ENCODE measurements at places on chromosomes 1 and 21. TPM values are rescaled to one million over a fixed set of nuclear protein-coding genes. Genes with fewer than 3 reads are reported as not detected.

Gene MLLT11
- total RNA-seq = 0.75 TPM

- no peak overlapping the region for H3K27ac ChIP-seq
- H3K4me1 ChIP-seq = peaks cover 9% of the 10 kb centered on the region
- no peaks in the 10 kb centered on the region for H3K36me3 ChIP-seq
- H3K27me3 ChIP-seq = no peaks in the 10 kb centered on the region
- no peak overlapping the region for H3K4me3 ChIP-seq
- no peak for DNase-seq
These were observed 195.9 kb downstream of the TOMM20 start for GRCh38 chr1:234932511-234933430.

DNA sequence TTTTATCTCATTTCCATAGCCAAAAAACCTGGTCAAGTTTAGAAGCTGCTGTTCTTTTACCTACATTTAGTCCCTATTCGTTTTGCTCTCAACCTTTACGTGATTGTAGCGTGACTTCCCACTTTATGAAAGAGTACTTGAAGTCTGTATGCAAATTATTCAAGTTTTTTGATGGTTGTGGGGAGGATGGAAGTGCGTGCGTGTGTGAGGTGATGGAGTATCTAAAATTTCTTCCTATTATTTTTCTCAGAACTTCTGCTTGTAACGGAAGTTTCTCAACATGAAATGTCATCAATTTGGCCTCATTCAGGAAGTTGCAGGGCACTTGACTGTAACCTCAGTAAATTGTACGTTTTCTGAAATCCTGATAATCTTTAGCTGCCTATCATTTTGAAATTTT, 64.0 kb downstream of the SAMSN1 start:
- H3K27ac ChIP-seq = no peak overlapping the region
- H3K27me3 ChIP-seq = no peaks in the 10 kb centered on the region
- DNase-seq = no peak
- no peak overlapping the region for H3K4me3 ChIP-seq

DNA sequence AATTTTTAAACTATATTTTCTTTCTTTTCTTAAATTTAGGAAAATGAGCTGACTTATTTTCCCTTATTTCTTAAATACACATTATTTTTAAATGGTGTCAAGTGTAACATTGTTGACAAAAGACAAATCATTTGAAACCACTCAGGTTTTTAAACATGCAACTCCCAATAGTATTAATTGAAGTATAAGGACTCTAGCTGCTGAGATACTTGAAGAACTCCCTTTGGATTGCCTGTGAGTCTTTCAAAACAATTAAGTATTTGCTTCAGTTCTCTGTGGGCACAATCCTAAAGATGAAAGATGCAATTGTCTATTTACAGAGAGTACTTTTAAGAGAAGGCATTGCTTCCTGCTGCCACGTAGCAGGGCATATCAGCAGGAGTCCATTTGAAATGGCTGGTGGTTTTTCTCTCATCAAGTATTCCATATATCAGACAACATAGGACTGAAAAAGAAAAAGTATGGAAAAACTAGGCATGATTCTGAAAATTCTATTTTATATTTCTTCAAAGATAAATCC, 373.4 kb downstream of the NEGR1 start:
- H3K4me3 ChIP-seq = no peak overlapping the region
- no peaks in the 10 kb centered on the region for H3K4me1 ChIP-seq
- no peak overlapping the region for H3K27ac ChIP-seq
- no peak for DNase-seq
- H3K36me3 ChIP-seq = no peaks in the 10 kb centered on the region
- no peaks in the 10 kb centered on the region for H3K27me3 ChIP-seq

- no peaks in the 10 kb centered on the region for H3K4me1 ChIP-seq
- no peak overlapping the region for H3K27ac ChIP-seq
- H3K36me3 ChIP-seq = no peaks in the 10 kb centered on the region
These were observed 32.8 kb downstream of the KCNA2 start for GRCh38 chr1:110573314-110573713.

GRCh38 chr21:15221799-15222386, 157.1 kb upstream of the NRIP1 start:
- H3K4me3 ChIP-seq = no peak overlapping the region
- H3K27me3 ChIP-seq = no peaks in the 10 kb centered on the region
- peak overlapping the region; percentile 56 for H3K27ac ChIP-seq
- no peak for DNase-seq
- peaks cover 52% of the 10 kb centered on the region for H3K4me1 ChIP-seq

DNA sequence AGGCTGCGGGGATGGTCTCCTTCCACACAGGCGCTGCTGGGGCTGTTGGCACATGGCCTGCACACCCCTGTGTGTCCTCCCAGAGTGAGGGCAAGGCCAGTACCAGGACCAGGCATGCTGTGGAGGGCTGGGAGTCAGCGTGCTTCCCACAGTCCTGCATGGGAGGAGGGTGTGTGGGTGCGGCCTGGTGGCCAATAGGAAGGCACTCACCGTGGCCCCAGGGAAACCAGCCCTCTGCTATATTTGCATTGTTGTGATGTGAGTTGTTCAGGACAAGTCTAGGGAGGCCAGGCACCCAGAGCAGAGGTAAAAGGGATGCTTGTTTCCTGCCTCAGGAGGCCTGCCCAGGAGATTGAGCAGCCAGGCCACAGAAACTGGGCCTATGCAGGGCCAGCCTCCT, 59.5 kb downstream of the S100B start:
- H3K36me3 ChIP-seq = peaks cover 99% of the 10 kb centered on the region
- no peak overlapping the region for H3K27ac ChIP-seq
- no peaks in the 10 kb centered on the region for H3K4me1 ChIP-seq
- H3K27me3 ChIP-seq = no peaks in the 10 kb centered on the region
- no peak for DNase-seq

Gene PYHIN1
- 0.61 TPM for total RNA-seq

DNA sequence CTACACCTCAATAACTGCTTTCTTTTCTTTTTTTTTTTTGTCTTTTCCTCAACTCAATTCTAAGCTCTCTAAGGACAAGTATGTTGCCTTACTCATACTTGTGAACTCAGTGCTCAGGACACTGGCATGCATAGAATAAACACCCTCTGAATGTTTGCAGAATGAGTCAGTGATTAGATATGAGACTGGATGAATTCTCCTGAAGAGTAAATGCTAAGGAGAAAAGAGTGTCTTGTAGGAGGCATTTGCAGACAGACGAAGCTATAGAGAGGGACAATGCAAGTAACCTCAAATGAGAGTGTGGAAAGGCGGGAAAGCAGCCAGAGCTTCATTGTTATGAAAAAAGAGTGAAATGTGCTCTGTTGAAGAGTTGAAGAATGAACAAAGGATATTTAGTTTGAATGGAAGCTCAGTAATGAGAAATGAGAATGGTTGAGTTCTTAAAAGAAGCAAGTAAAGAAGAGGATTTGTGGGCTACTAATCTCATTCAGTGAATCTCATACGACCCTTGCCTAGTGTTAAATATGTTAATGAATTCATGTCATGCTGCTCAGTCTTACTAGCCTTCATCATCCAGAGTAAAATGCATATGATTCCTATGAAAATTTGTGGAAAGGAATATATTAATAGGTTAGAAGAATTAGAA, 166.1 kb upstream of the DPYD start:
- H3K4me1 ChIP-seq = no peaks in the 10 kb centered on the region
- no peak overlapping the region for H3K27ac ChIP-seq
- no peaks in the 10 kb centered on the region for H3K36me3 ChIP-seq
- H3K4me3 ChIP-seq = no peak overlapping the region
- H3K27me3 ChIP-seq = no peaks in the 10 kb centered on the region

DNA sequence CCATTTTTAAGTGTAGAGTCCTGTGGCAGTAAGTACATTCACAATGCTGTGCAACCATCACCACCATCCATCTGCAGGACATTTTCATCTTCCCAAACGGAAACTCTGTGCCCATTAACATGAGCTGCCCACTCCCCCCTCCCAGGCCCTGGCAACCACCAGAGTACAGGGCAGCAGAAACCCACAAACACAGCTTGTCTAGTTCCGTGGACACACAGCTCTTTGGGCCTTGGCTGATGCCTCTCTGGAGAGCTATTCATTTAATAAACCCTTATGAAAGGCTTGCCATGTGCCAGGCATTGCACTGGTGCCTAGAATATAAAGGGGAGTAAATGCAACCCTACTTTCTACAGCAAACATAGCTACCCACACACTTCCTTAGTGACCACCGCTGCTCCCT, 28.0 kb downstream of the STUM start:
- H3K36me3 ChIP-seq = no peaks in the 10 kb centered on the region
- H3K4me1 ChIP-seq = peaks cover 16% of the 10 kb centered on the region
- H3K4me3 ChIP-seq = no peak overlapping the region
- peak overlapping the region; percentile 72 for H3K27ac ChIP-seq

Gene RABGGTB
- total RNA-seq = 43.9 TPM

GRCh38 chr1:203673550-203674411, 47.1 kb downstream of the ATP2B4 start:
- no peak for DNase-seq
- no peak overlapping the region for H3K4me3 ChIP-seq

DNA sequence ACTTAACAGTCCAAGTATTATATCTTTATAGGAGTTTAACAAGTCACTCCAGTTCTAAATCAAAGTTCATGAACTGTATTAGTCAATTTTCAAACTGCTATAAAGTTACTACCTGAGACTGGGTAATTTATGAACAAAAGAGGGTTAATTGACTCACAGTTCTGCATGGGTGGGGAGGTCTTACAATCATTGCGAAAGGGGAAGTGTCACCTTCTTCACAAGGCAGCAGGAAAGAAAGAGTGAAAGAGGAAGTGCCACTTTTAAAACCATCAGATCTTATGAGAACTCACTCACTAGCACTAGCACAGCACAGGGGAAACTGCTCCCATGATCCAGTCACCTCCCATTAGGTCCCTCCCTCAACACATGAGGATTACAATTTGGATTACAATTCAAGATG, 70.0 kb downstream of the CLCA4 start:
- peak overlapping the region; percentile 64 for H3K27ac ChIP-seq
- peaks cover 41% of the 10 kb centered on the region for H3K4me1 ChIP-seq
- DNase-seq = no peak
- no peaks in the 10 kb centered on the region for H3K27me3 ChIP-seq

DNA sequence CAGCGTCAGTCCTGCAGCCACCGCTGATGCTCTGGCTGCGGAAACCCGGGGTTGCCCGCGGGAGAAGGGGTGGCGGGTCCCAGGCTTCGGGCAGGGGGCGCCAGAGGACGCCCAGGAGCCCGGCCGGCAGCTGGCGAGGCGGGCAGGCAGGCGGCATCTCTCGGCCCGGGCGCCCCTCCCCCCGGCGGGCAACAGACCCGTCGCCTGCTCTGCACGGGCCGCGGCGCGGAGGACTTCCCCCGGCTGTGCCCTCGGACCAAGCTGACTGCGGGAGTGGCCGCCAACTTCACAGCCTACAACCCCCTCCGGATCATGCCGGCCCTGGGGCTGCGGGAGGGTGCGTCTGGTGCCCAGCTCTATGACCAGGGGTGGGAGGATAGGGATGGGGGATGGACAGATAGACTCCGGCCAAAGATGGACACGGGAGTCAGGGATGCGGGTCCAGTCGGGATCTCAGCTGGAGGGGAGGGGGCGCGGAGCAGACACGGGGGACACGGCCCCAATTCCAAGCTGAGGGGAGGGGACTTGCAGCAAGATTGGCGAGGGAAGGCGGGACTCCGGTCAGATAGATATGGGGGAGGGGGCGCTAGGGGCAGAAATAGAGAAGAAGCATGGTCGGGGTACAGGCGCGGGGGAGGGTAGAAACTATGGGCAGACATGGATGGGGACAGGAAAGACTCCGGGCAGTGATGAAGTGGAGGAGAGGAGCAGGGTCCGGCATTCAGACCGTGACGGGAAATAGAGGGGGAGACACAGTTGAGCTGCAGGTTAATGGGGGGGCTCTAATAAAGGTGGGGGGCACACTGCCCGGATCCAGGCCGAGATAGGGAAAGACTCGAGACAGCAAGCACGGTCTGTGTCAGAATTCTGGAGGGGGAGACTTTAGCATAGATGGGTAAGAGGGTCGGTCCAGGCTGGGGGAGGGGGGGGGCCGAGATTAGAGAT, 1.1 kb downstream of the ADGRB2 start:
- H3K4me3 ChIP-seq = peak overlapping the region; percentile 29
- DNase-seq = no peak
- peaks cover 90% of the 10 kb centered on the region for H3K27me3 ChIP-seq
- H3K4me1 ChIP-seq = peaks cover 46% of the 10 kb centered on the region

Gene ATP6V1G3
- not detected for total RNA-seq

- peak overlapping the region; percentile 83 for H3K27ac ChIP-seq
- H3K4me1 ChIP-seq = peaks cover 8% of the 10 kb centered on the region
- no peak for DNase-seq
These were observed 159.7 kb upstream of the NRIP1 start for GRCh38 chr21:15224346-15225086.

Gene MEGF6
- total RNA-seq = 12.0 TPM

DNA sequence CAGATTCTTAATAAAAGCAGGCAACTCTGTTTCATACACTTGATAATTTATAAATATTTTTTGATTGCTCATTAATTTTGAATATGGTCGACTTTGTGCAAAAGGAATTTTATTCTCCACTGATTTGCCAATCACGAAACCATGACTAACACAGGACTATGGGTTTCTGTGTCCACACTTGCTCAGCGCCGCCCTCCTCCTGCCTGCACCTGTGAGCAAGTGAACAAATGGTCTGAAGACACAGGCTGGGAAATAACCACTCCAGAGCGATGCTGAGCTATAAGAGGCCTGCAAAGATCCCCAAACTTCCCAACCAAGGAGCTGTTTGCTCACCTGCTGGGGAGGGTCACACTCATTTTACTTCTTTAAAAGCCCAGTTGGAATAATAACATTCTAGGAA, 19.6 kb downstream of the ABCB10 start:
- H3K36me3 ChIP-seq = no peaks in the 10 kb centered on the region
- no peaks in the 10 kb centered on the region for H3K27me3 ChIP-seq
- DNase-seq = no peak
- no peak overlapping the region for H3K27ac ChIP-seq
- H3K4me1 ChIP-seq = no peaks in the 10 kb centered on the region
- no peak overlapping the region for H3K4me3 ChIP-seq

DNA sequence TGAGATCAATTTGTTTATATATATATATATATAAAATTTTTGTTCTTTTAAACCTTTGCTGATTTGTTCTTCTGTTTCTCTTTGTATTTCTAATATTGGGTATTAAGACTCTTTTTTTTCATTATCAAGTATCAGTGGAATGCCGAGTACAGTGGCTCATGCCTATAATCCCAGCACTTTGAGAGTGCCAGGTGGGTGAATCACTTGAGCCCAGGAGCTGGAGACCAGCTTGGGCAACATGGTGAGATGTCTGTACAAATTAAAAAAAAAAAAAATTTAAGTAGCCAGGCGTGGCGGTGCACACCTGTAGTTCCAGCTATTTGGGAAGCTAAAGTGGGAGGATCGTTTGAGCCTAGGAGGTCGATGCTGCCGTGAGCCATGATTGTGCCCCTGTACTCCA, 67.1 kb downstream of the MAST2 start:
- H3K27ac ChIP-seq = no peak overlapping the region
- no peak overlapping the region for H3K4me3 ChIP-seq
- no peak for DNase-seq

DNA sequence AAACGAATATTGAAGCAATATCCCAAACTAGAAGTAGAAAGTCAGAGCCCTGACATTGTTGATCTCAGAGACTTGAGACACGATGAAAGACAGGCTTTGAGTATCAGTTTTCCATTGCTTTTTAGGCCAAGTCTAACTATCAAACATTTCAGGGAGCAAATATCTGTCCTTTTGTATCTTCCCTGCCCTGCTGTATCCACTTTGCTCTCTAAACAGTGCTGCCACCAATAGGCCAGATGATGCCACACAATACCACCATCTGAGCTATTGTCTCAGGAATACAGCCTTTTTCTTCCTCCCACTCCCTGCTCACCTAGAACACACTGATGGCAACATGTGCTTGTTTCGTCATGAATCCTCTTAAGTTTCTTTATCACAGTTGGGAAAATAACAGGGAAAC, 62.6 kb upstream of the SPAG17 start:
- DNase-seq = no peak
- no peak overlapping the region for H3K4me3 ChIP-seq
- no peaks in the 10 kb centered on the region for H3K36me3 ChIP-seq

Gene PCAT6
- 0.92 TPM for total RNA-seq

Gene HCRTR1
- not detected for total RNA-seq

Gene PRR9
- not detected for total RNA-seq
